Karpas-422 (cell line): ENCODE measurements at places on chromosomes 13 and 19. TPM values are rescaled to one million over a fixed set of nuclear protein-coding genes. Genes with fewer than 3 reads are reported as not detected.

RXFP2 gene
- total RNA-seq = not detected in 2 replicates

GRCh38 chr19:49730166-49730565 is 32.9 kb downstream of the TSKS start:
- DNase-seq = no peak

DNA sequence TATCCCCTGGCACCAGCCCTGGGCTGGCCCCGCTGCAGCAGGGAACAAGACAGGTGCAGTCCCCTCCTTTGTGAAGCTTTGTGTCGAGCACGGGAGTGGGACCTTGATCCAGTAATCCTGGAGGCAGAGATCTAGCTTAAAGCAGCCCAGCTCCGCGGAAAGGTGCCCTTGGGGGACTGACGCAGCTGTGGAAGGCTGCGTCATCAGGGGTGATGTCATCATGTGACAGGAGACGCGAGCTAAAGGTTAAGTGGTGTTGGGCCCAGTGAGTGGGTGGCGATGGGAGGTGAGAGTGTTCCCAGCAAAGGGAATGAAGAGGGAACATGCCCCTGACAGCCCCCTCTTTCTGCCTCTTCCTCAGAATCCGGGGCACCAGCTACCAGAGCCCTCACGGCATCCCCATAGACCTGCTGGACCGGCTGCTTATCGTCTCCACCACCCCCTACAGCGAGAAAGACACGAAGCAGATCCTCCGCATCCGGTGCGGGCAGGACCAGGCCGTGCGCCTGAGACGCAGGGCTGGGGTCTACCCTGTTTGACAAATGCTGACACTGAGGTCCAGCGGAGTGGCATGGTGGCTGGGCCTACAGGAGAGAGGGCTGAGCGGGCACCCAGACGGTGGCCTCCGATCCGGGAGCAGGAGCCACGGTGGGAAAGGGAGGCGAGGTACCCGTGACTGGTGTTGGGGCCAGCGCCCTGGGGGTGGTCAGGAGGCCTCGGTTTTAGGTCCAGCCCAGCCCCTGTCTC is 2.6 kb downstream of the LHB start:
- no peak for DNase-seq

GRCh38 chr19:48999481-49000325 is 6.0 kb downstream of the RUVBL2 start:
- DNase-seq = peak; percentile 92

DNA sequence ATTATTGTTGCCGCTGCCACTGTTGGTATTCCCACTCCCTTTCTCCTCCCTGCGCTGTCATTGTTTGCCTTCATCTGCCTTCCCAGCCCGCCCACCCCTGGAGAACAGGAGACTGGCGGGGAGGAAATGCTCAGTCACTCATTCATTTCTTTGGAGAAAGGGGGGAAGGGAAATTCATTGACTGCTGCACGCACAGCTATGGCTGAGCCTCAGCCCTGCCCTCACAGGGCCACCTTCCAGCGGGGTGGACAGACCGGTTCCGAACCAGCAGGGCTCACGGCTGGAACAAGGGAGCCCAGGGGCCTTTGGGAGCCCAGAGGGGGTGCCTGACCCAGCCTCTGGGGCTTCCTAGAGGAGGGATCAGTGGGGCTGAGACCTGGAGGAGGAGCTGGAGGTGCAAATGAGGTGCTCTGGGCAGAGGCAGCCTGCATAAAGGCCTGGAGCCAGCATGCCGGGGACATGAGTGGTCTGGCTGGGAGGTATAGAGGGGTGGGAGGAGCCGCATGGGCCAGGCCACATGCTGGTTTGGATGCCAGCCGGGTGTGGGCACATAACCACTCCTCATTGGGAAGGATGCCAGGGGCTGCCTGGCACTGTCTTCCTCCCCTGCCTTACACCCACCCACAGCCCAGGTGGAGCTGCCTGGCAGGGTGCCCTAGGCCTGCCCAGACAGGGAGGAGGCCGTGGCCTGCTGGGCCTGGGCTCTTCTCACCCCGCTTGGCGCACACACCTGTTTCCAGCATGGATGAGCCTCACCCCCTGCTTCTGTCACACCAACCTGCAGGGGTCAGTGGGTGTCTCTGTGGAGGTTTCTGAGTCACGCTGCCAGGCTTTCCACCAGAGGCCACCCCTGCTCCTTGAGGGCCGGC is 26.8 kb downstream of the PPP5C start:
- no peak for DNase-seq

GRCh38 chr13:93227280-93227877 is 772 bp downstream of the GPC6 start:
- no peak for DNase-seq
